HEK293T (cell line): ENCODE measurements at places on chromosomes 13 and 19.

DNA sequence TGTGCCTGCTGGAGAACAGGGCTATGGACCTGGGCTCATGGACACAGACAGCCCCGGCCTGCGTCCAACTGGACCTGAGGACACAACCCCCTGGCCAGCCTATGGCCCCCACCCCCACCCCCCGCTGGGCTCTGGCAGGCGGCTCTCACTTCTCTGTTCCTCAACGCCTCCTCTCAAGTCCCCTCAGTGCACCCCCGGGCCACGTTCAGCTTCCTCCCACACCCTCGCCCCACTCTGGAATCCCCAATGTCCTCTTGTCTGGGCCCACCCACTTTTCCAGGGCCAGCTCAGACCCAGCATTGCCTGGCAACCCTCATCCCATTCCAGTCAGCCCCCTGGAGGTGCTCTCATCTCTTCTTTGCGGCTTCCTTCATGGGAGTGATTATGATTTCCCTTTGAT lies 130.2 kb upstream of the SPACA7 start:
- DNase-seq = no peak

GRCh38 chr13:45941261-45941660 lies 89.7 kb upstream of the SIAH3 start:
- no peak for DNase-seq

DNA sequence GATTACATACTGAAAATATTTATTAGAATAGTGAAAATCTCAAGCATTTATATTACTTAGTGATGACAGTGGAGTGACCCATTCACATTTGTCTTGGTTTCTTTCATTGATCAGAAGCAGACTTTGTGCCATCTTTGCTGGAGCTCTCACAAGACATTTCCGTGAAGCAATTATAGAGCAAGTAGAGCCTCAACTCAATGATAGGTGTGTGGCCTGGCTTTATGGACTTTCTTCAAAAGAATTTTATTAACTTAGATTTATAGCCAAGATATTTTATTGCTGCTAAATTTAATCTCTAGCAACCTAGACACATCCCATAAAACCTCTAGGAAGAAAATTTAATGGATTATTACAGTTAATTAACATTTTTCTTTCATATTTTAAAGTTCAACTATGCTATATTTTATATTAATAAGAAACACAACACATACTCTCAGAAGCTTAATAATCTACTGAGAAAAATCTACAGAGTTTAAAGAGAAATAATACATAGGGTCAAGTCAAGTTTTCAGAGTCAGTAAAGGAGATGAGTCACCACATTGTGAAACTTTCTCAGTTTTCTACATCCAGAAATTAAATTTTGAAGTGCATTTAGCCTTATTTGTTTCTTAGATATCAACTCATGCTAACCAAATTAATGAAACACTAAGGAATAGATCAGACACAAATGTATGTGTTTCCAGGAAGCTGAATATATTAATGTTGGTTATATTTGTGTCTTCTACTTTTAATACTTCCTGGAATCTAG lies 160.5 kb downstream of the LACC1 start:
- no peak for DNase-seq

DNA sequence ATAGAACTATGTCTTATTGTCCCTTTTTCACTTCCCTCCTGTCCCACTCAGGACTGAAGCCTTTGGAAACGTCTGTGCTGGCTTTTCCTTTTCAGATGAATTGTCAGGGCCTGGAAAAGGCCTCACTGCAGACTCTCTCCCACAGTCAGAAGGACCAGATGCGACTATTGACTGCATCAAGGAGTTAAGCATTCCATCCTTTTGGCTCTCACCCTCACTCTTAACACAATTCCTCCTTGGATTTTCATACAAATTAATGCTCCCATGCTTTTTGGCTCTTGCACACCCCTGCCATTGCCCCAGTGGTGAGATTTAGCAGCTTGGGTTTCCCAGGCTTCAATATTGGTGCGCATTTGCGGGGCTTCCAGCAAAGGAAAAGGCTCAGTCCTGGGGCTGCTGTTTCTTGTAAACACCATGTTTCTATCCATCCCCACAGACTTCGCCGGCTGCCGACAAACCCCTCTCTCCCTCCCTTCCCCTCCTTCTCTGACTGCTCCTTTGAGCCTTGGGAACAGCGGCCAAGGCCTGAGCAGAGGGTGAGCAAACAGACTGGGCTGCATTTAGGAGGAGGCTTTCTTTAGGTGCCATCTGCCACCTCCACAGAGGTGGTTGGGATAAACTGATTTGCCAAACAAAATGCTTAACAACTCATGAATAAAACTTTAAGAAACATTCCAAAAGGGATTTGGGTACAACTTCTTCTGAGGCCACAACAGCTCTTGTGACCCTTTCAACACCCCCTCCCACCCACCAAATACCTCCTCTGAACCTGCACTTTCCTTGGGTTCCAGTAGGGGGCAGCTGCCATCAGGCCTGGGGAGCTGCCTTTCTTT lies 48.6 kb upstream of the PCDH8 start:
- DNase-seq = peak; percentile 65

GRCh38 chr19:11699931-11700794 lies 38.6 kb downstream of the ZNF823 start:
- DNase-seq = peak; percentile 37

GRCh38 chr13:33800646-33801186 lies 17.2 kb upstream of the RFC3 start:
- no peak for DNase-seq

- no peak for DNase-seq
Observed at GRCh38 chr13:21347753-21348318, 111.3 kb downstream of the ZDHHC20 start.

DNA sequence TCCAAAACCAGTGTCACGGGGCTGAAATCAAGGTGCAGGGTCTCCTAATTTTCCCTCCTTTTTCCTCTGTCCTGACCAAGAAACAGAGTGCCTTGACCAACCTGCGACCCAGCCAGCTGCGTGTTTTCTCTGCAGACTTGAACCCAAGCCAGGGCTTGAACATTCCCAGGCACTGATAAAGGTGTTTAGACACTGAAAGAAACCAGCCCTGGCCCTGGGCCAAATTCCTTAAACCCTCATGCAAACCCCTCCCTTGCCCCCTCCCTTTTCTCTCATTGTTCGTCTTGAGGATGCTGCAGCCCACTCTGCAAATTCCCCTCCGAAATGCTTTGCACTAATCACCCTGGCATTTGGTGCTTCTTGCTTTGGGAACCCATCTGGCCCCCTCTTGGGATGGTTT lies 9.5 kb upstream of the FFAR2 start:
- no peak for DNase-seq

DNA sequence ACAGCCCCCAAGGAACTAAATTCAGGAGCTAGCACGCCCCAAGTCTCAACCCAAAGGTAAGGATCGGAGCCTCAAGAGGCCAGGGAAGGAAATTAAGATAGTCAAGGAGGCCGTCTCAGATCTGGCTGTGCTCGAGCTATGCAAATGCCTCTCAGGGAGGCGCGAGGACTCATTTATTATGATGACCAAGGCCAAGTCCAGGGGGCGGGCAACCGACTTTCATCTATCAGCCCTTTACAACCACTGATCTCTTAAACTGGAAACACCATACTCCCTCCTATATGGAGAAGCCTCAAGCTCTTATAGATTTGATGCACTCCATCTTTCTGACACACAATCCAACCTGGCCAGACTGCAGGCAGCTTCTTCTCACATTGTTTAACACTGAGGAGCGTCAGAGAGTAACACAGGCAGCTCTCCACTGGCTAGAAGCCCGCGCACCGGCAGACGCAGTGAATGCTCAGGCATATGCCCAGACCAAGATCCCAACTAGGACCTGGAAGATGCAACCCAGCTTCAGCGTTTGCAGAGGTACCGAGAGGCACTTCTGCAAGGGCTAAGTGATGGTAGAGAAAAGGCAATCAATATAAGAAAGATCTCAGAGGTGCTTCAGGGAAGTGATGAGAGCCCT lies 9.6 kb upstream of the SLC15A1 start:
- no peak for DNase-seq

DNA sequence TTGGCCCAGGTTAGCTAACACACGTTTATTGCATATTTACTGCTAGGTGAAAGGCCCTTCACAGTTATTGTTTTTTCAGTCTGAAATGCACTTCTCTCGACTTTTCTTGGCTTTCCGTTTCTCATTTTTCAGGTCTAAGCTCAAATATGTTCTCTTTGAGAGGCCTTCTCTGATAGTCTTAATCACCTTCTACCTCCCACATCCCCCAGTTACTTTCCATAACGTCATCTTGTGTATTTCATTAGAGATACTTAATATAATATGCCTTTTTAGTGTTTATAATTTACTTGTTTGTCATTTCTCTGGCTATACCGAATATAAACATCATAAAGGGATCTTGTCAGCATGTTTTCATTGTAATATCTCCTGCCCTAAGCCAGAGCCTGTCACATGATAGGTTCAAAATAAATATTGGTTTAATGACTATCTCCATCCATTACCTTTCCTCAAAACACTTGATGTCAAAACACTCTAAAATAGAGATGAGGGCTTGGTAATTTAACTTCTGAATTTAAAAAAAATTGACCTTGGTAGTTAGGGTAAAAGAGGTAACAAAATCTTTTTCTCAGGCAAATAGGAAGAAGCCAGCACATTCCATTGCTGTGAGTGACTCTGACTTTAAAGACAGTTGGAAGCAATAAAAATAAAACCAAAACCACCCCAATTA lies 168.6 kb upstream of the RFC3 start:
- DNase-seq = no peak

DNA sequence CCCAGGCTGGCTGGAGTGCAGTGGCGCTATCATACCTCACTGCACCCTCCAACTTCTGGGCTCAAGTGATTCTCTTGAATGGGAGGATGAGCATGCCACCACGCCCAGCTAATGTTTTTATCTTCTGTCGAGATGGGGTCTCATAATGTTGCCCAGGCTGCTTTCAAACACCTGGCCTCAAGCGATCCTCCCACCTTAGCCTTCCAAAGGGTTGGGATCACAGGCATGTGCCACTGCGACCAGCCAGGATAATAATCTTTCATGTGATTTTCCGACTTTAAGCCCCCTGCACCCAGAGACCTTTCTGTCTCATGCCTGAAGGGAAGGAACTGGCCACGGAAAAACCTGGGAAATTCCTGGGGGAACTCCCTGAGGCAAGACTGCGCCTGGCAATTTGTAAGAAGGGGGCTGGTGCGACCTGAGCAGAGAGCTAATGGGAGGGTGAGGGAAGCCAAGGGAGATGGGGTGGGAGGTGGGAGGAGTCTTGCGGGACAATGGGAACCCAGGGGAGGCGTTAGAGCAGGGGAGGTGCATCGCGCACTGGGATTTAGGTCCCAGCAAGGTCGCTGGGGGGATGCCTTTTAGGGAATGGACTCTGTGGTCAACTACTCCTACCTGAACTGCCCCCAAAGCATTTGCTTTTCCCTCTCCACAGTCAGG lies 1.2 kb upstream of the CCDC124 start:
- no peak for DNase-seq

- no peak for DNase-seq
Observed at GRCh38 chr13:30843548-30843947, 62.5 kb upstream of the MEDAG start.

- no peak for DNase-seq
Observed at GRCh38 chr13:88085036-88085435, 413.9 kb downstream of the SLITRK5 start.

GRCh38 chr19:16014923-16015804 lies 61.1 kb upstream of the TPM4 start:
- DNase-seq = no peak

DNA sequence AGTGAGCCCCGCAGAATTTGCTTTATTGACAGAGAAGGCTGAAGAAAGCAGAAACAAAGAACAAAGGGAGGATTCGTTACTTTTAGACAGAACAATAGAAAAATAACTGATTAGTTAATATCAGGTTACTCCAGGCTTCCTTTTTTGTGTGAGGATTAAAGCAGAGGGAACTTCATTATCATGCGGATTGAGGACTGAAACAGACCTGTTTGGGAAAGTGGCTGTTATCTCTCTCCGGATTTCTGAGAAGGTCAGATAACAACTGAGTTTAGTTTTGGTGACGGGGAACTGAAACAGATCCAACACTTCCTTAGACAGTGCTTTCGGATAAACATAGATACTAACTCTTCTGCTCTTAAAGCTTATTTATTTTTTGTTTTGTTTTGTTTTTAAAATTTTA lies 246.4 kb upstream of the ZNF507 start:
- no peak for DNase-seq

GRCh38 chr19:460877-461720 lies at the start of gene SHC2:
TSS of gene SHC2 (minus strand) at chr19:461033. CDS start at chr19:460996, 37 bp downstream.
- peak; percentile 71 for DNase-seq
